ENCODE measurements at places on chromosomes 12 and 14. TPM values are rescaled to one million over a fixed set of nuclear protein-coding genes. Genes with fewer than 3 reads are reported as not detected.

The SLC25A47 gene
- not detected for total RNA-seq

The MYF5 gene
- total RNA-seq = 48.5 TPM

The LRFN5 gene
- total RNA-seq = 8.8 TPM

The HPD gene
- total RNA-seq = 1.0 TPM

The DDIT3 gene
- total RNA-seq = 23.8 TPM

The CBLN3 gene
- 1.3 TPM for total RNA-seq

The CLEC1A gene
- 2.7 TPM for total RNA-seq

The PPP4R4 gene
- 0.82 TPM for total RNA-seq

The IQSEC3 gene
- 0.82 TPM for total RNA-seq

The MGAT4C gene
- total RNA-seq = 0.41 TPM

The KRT85 gene
- not detected for total RNA-seq

The TC2N gene
- 30.9 TPM for total RNA-seq

The MANSC4 gene
- total RNA-seq = not detected

The BEST3 gene
- total RNA-seq = 72.2 TPM

The CEBPE gene
- not detected for total RNA-seq

The GLT1D1 gene
- total RNA-seq = 1.8 TPM

The SLC4A8 gene
- total RNA-seq = 1.2 TPM

The PROX2 gene
- not detected for total RNA-seq

The ADAM21 gene
- total RNA-seq = not detected

The CD4 gene
- total RNA-seq = 3.7 TPM

The DNAI7 gene
- total RNA-seq = 1.5 TPM

The CCDC177 gene
- total RNA-seq = 0.21 TPM

The DNAJC22 gene
- total RNA-seq = not detected

The LRRC10 gene
- total RNA-seq = not detected

The RND1 gene
- 2.9 TPM for total RNA-seq

The ZFHX2 gene
- 0.31 TPM for total RNA-seq

The RNU7-1 gene
- total RNA-seq = not detected

The DCP1B gene
- 6.2 TPM for total RNA-seq

The KERA gene
- 81.0 TPM for total RNA-seq

The GPRC5D gene
- not detected for total RNA-seq

The ALG10B gene
- total RNA-seq = 10.3 TPM

The OAS2 gene
- 2.6 TPM for total RNA-seq

The MSI1 gene
- 0.31 TPM for total RNA-seq

The FLVCR2 gene
- total RNA-seq = 6.9 TPM

The ZNF891 gene
- 3.6 TPM for total RNA-seq

The KLRC4 gene
- total RNA-seq = not detected

The CLEC4C gene
- total RNA-seq = not detected

The MSRB3 gene
- total RNA-seq = 67.8 TPM

The DDX51 gene
- 6.9 TPM for total RNA-seq

The CLEC7A gene
- total RNA-seq = 3.6 TPM

The APOF gene
- total RNA-seq = not detected

The PHLDA1 gene
- 13.4 TPM for total RNA-seq

The CLEC6A gene
- total RNA-seq = not detected

The ACOT6 gene
- total RNA-seq = not detected

The APOLD1 gene
- 37.6 TPM for total RNA-seq

The SMCO2 gene
- total RNA-seq = not detected

The RASSF9 gene
- total RNA-seq = 4.3 TPM

The LMO3 gene
- total RNA-seq = 7.2 TPM

The CD69 gene
- 4.6 TPM for total RNA-seq

The AKAP6 gene
- 230 TPM for total RNA-seq

The CPNE6 gene
- not detected for total RNA-seq

The KRT82 gene
- total RNA-seq = not detected

The ALKBH1 gene
- 14.8 TPM for total RNA-seq

The TGFB3 gene
- 69.4 TPM for total RNA-seq

The B4GALNT3 gene
- total RNA-seq = 14.0 TPM

All from tongue (tissue), 3 donors.